MCF 10A (cell line): ENCODE measurements at places on chromosomes 5 and 9. TPM values are rescaled to one million over a fixed set of nuclear protein-coding genes. Genes with fewer than 3 reads are reported as not detected.

The LCN6 gene
- not detected in 2 replicates for total RNA-seq

DNA sequence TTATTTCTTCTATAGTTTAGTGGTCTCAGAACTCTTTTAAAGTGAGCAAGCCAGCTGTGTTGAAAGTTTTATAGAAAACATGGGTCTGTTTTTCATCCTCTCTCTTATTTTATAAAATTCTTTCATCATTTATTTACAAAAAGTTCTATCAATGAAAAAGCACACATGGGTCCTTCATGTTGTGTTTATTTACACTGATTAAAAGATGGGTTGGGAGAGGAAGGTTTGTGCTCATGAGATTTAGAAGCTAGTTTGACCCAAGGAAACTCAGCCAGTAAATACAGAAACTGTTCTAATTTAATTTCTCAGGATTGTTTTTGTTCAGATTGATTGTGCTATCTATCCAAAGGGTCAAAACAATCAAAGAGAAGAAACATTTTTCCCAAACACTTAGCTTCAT is 178.8 kb upstream of the KLF9 start:
- DNase-seq: no peak

The ATOSB gene
- 26.0 and 36.2 TPM in 2 replicates for total RNA-seq

The PCDHB11 gene
- 0.75 and 1.3 TPM in 2 replicates for total RNA-seq

DNA sequence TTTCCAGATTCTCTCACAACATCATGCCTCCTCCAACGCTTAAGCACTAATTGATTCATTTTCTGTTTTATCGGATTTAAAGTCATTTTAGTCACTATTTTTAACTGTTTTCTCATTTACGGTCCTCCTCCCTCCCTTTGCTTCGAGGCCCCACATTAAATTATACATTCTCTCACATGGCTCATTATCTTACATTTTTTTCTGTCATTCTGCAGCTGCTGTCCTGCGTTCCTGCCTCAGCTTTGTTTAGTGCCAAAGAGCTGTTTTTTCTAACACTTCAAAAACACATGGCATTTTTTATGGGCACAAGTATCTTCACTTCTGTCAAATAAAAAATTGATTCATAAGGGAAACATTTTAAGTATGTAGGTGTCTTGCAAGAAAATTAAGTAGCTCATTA is 130.1 kb upstream of the FST start:
- no peak for DNase-seq

The CXCL14 gene
- total RNA-seq: not detected in 2 replicates

DNA sequence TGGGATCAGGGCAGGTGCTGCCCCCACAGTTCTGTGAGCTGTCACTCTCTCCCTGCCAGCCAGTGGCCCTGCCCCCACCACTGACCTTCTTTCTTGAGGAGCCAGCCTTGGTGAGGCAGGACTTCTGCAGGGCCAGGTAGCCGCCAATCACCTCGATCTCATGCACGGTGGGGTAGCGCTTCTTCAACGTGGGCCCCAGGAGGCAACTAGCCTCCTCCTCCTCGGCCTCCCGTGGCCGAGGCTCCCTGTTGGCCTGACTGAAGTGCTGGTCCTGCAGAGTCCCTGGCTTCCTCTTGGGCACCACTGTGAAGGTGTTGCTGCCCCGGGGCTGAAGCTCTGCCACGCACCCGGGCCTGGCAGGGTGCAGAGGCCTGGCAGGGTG is 1.6 kb downstream of the TPRN start:
- DNase-seq: no peak

GRCh38 chr9:32345243-32345642 is 39.2 kb upstream of the ACO1 start:
- DNase-seq: no peak

DNA sequence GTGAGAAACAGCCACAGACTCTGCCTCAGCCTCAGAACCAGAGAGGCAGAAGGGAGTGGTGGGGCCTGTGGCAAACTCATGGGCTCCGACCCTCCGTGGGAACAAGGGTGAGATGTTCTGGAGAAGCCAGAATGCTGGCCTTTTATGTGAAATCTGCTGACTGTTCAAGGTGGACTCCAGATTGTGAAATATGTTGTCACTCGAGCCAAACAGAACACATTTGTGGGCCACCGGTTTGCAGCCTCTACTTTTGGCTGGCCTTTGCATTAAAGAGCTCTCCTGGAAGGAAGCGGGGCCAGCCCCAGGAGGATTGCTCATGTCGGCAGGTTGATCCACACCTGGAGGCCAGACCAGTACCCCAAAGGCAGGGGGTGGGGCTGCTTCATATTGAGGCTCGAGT is 62.4 kb downstream of the ERGIC1 start:
- peak; percentile 62 for DNase-seq

GRCh38 chr5:169860585-169860984 is 119.7 kb downstream of the INSYN2B start:
- DNase-seq: no peak

The PHF24 gene
- not detected in 2 replicates for total RNA-seq

The WDR38 gene
- total RNA-seq: not detected in 2 replicates

The MARVELD2 gene
- total RNA-seq: 19.4 and 21.8 TPM in 2 replicates

DNA sequence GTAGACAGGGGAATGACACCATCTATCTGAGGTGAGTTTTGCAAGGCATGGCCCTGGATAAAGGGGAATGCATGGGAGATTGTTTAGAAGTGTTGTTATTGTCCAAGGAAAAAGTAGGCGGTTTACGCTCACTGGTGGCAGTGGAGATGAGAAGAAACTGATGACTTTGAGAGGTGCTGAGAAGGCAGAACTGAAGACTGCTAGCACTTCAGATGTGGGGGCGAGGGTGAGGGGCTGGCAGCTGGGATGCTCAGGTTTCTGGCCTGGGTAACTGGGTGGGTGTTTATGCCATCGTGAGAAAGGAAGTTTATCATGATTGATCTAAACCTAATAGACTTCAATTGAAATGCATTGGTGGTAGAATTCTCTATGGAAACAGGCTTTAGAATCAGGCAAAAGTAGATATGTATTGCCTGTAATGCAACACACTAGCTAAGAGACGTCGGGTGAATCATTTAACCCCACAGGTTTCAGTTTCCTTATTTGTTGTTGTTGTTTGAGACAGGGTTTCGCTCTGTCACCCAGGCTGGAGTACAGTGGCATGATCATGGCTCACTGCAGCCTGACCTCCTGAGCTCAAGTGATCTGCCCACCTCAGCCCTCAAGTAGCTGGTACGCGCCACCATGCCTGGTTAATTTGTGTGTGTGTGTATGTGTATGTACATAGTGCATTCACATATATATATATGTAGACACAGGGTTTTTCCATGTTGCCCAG is 123.5 kb downstream of the SLC24A2 start:
- DNase-seq: no peak

The PRDM9 gene
- total RNA-seq: not detected in 2 replicates

- DNase-seq: peak; percentile 84
These were observed 16.9 kb downstream of the DNAJC18 start for GRCh38 chr5:139422307-139422893.

- no peak for DNase-seq
These were observed 72.5 kb downstream of the MACROH2A1 start for GRCh38 chr5:135326296-135327254.

- no peak for DNase-seq
These were observed 18.6 kb downstream of the BAAT start for GRCh38 chr9:101366038-101366756.

GRCh38 chr9:96129747-96130146 is 172.2 kb downstream of the HSD17B3 start:
- no peak for DNase-seq

The ATP10B gene
- total RNA-seq: not detected in 2 replicates

DNA sequence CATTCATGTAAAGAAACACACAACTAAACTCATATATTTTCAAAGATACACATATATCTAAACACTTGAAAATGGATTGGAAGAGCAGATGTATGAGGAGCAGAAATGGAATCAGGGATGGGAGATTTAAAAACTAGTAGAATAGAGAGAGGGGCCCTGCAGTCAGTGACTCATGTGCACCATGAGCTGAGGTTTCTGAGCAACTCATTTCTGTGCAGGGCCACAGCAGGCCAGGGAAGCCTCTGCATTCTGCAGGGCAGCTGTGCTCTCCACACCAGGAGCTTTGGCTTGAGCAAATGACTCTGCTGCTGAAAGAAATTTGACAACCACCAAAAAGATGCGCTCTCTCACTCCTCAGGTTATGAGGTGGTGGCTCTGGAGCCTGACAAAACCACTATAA is 27.1 kb downstream of the LHX6 start:
- no peak for DNase-seq

The CYLC2 gene
- not detected in 2 replicates for total RNA-seq

DNA sequence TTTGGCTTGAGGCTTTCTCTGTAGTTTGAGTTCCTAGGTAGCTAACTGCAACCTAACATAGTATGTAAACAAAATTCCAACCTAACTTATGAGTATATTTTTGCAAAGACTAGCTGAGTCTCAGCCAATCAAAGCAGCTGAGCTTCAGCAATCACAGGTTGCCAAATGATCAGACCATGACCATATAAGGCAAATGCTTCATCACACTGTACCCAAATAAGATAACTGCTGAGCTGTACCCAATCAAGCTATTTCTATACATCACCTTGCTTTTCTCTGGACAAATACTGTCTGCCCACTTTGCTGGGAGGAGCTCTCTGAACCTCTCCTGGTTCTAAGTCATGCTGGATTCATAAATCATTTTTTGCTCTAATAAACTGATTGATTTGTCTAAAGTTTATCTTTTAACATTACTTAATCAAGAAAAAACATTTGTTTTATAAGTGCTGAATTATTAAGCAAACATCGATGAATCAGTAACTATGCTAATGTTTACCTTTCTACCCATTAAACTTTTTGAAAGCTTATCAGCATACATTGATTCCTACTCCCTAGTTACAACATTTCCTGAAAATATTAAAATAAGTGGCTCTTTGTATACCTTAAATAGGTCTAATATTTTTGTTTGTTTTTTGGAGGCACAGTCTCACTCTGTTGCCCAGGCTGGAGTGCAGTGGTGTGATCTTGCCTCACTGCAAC is 129.7 kb upstream of the PCA3 start:
- DNase-seq: peak; percentile 51

DNA sequence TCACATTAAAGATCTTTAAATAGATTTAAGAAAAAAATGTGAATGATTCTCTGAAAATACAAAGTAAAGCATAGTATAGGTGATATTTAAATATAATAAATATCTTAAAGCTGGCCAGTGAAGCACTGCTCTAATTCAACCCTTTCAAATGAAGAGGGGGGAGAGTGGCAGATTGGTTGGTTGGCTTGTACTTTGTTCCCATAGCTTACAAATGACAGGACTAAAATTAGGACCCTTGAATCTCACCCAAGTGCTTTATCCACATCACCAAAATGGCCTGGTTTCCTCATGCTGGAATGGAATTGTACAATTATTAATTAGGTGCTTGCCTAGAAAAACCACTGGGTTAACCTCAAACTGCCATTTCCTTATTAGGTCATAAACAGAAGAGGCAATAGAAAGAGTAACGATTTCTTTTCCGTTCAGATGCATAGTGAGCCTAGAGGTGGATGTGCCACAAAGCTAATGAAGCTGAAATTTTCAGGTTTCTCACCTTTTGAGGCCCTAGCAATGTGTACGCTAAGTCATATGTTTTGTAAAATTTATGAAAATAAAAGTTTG is 354.5 kb upstream of the CDH6 start:
- DNase-seq: no peak

The EDIL3 gene
- total RNA-seq: not detected in 2 replicates

DNA sequence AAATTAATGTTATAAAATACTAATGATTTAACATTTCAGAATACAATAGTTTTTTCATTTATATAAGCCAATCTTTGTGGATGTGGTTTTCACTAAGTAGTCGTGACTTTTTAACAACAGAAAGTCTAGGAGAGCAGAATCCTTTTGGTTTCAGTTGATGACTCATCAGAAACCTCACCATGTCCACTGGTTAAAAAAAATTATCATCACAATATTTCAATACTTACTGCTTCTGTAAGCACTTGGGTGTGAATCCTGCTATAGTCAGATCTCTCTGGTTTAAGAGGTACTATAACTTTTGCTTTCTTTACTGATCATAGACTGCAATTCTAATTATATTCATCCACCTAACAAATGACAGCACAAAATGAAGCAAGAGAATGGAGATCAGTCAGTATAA is 77.2 kb downstream of the MRPS30 start:
- peak; percentile 56 for DNase-seq

The ADRA1B gene
- total RNA-seq: 0.14 TPM in 1 of 2 replicates, not detected in the other

DNA sequence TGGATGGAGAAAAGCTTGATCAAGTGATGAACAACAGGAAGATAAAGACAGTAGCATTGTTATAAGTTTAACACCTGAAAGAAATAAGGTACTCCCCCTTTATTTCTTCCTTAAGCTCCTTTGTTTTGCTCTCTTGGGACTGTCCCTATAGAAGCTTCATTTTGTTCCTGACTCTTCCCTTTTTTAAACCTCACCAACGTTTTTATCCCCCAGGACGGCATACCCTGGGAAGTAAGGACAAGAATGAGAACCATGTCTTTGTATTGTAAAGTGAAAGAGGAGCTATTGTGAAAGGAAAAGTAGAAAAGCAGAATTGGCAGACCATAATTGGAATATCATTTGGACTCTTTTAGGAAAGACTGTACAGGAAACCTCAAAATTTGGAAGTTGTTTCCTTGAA is 1368.6 kb upstream of the C9orf72 start:
- DNase-seq: no peak

The UGT3A2 gene
- not detected in 2 replicates for total RNA-seq

The RNF183 gene
- total RNA-seq: not detected in 2 replicates

- no peak for DNase-seq
These were observed 91.0 kb downstream of the GAS1 start for GRCh38 chr9:86856259-86856658.

The SLC6A18 gene
- not detected in 2 replicates for total RNA-seq

The LCN10 gene
- total RNA-seq: not detected in 2 replicates

DNA sequence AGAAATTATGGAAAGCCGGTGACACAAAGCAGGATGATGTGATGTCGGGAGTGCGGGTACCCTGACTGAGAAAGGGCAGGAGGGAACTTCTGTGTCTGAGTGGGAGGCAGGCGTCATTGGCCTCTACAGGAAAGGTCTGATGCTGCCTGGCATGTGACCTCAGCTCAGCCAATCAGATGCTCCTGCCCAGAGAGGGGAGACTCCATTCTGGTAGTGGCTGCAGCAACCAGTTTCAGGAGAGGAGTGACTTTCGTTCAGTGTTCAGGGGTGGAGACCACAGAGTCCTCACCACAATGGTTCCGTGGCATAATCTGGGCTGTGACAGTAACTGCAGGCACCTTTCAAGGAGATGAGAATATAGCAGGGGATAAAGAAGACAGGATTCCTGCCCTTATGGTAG is 6.7 kb upstream of the SFXN1 start:
- no peak for DNase-seq

DNA sequence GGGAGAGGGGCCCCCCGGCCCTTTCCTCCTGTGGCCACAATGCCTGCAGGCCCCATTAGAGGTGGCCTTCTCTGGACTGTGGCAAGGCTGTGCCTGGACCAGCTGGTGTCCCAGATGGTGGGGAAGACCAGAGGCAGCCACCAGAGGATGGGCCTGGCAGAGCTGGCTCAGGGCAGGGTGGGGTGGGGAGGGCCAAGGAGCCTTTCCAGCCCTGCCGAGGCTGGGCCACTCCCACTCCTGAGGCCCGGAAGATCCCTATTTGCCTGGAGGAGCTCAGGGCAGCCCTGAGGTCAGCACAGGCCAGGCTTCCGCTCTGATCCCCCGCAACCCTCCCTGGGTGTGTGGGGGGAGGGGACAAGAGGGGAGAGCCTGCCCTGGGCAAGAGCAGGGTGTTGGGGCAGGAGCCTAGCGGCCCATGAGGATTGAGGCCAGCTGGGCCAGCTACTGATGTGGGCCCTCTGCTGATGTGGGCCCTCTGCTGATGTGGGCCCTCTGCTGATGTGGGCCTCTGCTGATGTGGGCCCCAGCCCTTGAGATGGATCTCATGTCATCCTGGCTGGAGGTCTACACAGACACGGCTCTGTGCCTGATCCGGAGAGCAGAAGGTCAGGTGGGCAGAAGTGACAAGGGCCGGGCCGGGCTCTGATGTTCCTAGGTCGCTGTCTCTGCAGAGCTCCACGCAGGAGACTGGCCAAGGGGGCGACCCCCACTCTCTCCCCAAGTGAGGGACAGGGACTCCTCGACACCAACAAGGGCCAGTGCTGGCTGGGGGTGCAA is 6.0 kb downstream of the MRPS2 start:
- DNase-seq: no peak

The SPEF2 gene
- total RNA-seq: 5.3 and 5.6 TPM in 2 replicates
